GM03348 (cell line): ENCODE measurements at places on chromosomes 7 and 10.

- DNase-seq = no peak
These were observed 202.6 kb upstream of the KAT6B start for GRCh38 chr10:74623786-74624185.

GRCh38 chr10:32149252-32149955 lies 93.2 kb upstream of the KIF5B start:
- DNase-seq = peak; percentile 81

DNA sequence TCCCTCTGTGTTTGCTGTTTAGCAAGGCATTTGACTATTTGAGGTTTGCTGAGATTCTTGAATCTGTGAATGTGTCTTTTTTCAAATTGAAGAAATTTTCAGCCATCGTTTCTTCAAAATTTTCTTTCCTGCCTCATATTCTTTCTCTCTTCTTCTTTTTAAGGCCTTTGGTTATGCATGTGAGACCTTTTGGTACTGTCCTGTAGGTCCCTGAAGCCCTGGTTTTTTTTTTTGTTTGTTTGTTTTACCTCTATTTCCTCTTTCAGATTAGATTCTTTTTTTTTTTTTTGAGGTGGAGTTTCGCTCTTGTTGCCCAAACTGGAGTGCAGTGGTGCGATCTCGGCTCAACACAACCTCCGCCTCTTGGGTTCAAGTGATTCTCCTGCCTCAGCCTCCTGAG lies 45.3 kb downstream of the MLLT10 start:
- DNase-seq = no peak

- DNase-seq = no peak
These were observed 22.5 kb downstream of the HHEX start for GRCh38 chr10:92712016-92712889.

GRCh38 chr7:118195837-118196474 lies 12.0 kb downstream of the LSM8 start:
- peak; percentile 44 for DNase-seq

- no peak for DNase-seq
These were observed 24.7 kb downstream of the EN2 start for GRCh38 chr7:155482511-155483183.

DNA sequence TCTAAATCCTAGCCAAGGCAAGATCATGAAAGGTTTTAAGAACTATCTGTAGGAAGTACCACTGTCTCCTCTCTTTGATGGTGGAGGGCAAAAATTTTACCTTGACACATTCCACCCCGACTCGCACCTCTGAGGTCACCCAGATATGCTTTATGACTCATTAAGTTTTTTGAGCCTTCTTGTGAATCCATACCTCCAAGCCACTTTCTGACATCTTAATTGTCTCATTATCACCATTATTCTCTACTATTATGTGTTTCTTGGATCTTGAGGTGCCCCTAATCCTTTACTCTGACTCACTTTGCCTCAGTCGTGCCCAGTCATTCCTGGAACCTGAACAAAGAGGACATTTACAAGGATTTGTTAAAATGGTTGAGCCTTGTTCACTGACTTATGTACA lies 146.6 kb downstream of the RAPGEF5 start:
- DNase-seq = no peak

DNA sequence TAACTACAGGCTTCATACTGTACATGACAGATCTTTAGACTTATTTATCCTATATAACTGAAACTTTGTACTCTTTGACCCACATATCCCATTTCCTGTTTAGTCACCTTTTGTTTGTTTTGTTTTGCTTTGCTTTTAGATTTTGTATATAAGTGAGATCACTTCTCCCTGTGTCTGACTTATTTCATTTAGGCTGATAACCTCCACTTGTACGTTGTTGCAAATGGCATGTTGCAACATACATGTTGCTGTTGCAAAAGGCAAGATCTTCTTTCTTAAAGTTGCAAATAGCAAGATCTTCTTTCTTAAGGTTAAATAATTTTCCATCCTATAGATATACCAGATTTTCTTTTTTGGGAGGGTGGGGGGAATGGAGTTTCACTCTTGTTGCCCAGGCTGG lies 341.5 kb downstream of the OTUD1 start:
- DNase-seq = no peak

DNA sequence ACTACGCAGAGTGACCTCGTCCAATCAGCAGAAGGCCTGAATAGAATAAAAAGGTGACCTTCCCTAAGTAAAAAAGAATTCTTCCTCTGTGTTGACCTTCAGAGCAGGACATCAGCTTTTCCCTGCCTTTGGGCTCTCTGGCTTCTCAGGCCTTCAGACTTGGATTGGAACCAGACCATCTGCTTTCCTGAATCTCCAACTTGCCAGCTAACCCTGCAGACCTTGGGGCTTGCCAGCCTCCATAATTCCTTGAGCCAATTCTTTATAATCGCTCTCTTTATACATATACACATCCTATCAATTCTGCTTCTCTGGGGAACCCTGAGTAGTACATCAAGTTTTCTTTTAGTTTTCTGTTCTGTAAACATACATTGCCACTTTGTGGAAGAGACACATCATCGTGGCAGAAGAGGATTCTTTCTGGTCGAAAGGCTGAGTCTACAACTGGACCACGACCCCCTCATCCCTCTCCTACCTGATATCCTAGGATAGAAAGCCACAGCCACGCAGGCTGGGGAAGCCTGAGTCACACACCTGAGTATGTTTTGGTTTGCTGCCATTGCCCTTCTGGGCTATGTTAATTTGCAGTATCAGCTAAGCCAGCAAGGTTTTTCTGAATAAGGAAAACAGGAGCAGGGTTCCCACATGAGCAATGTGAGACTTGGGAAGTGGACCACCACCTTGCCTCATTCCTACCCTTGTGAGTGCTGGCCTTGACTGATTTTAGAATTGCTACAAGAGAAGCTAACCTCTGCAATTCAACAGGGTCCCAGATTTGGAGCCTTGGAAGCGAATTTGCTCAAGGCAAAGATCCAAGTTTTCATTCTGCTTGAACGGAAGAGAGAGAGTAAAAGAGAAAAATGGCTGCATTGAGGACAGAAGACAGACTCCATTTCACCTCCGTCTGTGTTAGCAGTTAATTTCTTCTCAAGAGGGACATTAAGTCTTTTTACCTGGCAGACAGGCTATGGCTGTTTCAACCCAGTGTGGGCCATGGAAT lies 445.2 kb upstream of the FZD8 start:
- DNase-seq = no peak

- DNase-seq = no peak
These were observed 36.3 kb upstream of the PPP1R9A start for GRCh38 chr7:94871132-94871531.

DNA sequence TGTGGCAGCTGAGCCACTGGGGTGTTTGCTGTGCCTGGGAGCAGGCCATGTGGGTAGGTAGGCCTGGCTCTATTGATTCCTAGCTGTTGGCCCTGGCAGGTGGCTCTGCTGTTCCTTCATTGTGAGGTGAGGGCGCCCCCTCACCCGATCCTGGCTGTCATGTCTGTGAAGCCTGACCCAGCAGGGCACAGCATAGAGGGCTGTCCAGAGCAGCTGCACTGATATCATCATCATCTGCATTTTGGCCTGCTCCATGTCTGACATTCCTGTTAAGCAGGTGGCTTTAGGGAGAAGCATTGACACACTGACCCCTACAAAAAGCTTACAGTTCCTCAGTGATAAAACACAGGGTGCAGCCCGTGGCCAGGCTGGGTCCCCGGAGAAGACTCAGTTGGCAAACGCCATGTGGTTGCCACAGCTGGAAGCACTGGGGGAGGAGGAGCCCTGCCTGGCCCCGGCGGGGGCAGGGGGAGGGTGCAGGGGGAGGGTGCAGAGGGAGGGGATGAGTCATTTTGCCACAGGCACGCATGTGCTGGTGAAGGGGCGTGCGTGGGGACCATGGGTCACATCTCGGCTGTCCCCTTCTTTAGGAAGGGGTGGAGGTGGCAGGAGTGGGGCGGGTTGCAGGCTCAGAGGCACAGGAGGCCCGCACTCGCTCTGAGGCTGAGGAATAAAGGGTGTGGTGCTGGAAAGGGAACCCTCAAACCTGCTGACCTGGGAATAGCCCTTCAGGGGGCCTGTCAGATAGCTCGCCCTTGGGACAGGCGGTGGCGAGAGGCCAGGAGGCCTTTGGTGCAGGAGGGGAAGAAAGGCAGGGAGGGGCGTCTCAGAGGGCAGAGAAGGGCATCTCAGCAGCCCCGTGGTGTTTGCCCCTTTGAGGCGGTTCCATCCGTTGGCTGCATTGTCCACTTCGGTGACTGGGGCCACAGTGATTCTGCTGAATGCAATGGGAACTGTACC lies 31.6 kb downstream of the IKZF1 start:
- DNase-seq = no peak

DNA sequence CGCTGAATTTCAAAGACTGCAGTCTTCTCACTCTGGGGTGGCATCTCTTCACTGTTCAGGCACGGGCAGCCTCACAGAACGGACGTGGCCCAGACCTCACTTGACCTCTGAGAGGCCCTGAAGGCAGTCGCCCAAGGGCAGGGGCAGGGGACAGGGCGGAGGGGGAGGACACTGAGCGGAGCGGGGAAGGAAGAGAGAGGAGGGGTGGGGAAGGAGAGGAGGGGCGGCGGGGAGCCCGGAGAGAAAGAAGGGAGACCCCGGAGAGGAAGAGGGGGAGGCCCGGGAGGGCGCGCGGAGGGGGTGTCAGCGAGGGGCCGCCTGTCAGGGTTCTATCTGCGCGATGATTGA lies 58.7 kb upstream of the COMTD1 start:
- DNase-seq = no peak

GRCh38 chr7:118140468-118140867 lies 43.5 kb upstream of the LSM8 start:
- DNase-seq = peak; percentile 35

GRCh38 chr7:41641011-41641664 lies 61.8 kb downstream of the INHBA start:
- DNase-seq = no peak

DNA sequence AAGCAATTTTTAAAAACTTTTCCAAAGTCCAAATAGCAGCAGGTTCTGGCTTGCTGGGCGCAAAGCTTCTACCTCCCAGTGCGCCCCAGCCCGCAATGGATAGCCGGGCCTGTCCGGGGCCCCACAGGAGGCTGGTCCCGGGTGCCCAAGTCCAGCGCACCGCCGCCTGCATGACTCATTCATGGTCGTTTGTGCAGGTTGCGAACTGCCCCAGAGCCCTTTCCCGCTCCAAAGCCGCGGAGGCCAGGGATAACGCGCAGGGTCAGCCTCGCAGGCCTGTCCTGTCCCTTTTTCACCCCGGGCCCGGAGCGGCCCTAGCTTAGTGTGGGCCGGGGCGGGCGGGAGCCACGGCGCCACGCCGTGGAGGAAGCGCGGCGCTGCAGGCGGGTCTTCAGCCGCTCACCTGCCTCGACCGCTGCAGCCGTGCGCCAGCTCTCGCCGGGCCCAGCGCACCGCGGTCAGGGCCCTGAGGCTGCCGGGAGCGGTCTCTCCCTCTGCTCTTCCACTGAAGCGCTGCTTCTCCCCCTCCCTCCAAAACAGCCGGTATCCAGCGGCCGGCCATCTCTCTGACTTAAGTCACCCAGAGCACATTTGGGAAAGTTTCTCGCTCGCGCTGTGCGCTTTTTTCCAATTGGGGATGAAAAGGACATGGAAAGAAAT lies 1.7 kb upstream of the EGR2 start:
- peak; percentile 90 for DNase-seq

GRCh38 chr10:112605063-112605462 lies 158.0 kb downstream of the VTI1A start:
- DNase-seq = no peak

- DNase-seq = no peak
These were observed 3.2 kb downstream of the TAC1 start for GRCh38 chr7:97735075-97735474.

- DNase-seq = no peak
These were observed 1193.9 kb downstream of the DNAJB9 start for GRCh38 chr7:109763611-109764010.

- DNase-seq = no peak
These were observed 552.5 kb upstream of the SORCS1 start for GRCh38 chr10:107717046-107717445.

GRCh38 chr7:17325364-17325763 lies 26.9 kb downstream of the AHR start:
- no peak for DNase-seq

DNA sequence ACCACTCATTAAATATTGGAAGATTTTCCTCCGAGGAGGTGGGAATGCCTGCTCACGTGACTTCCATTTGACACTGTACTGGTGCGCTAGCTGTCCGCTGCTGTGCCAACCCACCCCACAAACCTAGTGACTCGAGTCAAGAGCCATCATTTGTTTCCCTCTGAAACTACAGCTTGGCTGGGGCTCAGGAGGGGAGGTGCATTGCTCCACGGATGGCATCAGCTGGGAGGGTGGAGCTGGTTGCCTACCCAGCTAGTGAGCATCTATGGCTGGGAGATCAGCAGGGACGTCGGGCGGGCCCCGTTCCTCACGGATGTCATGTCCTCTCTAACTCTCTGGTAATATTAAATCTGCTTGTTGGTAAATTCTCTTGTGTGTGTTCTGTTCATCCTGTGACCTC lies 9.5 kb upstream of the FOXL3 start:
- DNase-seq = no peak

GRCh38 chr10:75432176-75432575 lies 752 bp downstream of the LRMDA start:
- no peak for DNase-seq

GRCh38 chr10:73426318-73426717 lies 7.0 kb downstream of the MSS51 start:
- no peak for DNase-seq

GRCh38 chr10:80988755-80989154 lies 451.1 kb downstream of the SH2D4B start:
- DNase-seq = no peak

DNA sequence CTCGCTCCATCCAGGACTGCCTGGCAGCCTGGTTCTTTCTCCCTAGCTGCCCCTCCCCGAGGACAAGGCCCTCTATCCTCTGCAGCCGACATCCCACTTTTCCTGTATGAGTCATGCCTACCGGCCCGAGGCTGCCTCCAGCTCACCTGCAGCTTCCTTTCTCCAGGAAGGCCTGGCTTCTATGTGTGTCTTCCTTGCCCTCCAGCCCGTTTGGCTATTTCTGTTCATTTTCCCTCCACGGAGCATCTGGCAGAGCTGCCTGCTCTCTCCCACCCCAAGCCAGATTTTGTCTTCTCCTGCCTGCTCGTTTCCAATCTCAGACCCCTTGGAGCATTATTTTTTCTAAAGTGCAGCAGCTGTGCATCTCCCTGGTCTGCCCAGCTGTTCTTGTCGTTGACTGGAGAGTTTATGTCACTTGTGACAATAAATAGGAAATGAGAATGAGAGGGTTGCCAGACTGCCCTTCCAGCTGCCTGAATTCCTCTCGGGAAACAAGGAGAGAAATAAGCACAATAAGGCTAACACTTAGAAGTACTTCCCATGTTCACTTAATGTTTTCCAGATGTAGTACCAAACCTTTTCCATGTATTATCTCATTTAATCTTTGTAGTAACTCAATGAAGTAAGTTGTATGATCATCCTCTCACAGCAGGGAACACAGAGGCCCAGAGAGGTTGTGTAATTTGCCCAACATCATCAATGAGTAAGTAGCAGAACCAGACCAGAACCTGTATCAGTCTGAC lies 19.7 kb downstream of the UBTD1 start:
- DNase-seq = no peak
